ENCODE measurements at places on chromosomes 12 and 14.

- DNase-seq = no peak
Observed at GRCh38 chr12:132026061-132026795, 76.5 kb downstream of the EP400 start.

DNA sequence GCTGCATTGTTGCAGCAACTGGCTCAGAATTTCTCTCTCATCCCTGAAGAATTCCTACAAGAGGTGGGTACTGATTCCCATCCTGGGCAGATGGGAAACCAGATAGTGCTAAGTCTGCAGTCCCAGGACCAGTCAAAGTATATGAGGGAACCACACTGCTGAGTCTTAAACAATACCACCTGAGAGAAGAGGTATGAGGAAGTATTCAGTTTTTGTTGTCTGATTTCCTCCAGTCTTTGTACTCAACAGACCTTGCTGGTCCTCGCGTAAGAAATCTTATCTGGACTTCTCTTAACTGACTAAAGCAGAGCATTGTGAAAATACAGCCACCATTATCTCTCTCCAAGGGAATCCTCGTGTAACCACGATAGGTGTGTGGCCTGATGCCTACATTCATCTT is 3.6 kb upstream of the EDDM3A start:
- DNase-seq = no peak

DNA sequence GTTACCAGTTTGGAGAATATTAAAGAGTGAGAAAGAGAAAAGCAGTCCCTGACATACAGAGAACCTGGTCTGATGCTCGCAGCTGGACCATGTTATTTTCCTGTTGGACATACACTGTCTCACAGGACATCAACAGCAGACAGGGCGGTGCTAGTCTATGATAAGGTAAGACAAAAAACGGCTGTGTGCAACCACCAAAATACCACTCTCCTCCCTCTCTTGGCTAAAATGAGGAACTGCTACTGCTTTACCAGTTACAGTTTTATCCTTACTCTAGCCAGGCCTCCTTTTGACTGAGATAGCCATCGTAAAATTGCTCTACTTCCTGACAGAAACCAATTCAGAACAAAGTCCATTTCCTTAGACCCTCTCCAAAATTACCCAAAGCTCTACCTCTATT is 47.0 kb upstream of the ERGIC2 start:
- no peak for DNase-seq

- DNase-seq = no peak
Observed at GRCh38 chr14:71322655-71323250, 415.5 kb downstream of the PCNX1 start.

DNA sequence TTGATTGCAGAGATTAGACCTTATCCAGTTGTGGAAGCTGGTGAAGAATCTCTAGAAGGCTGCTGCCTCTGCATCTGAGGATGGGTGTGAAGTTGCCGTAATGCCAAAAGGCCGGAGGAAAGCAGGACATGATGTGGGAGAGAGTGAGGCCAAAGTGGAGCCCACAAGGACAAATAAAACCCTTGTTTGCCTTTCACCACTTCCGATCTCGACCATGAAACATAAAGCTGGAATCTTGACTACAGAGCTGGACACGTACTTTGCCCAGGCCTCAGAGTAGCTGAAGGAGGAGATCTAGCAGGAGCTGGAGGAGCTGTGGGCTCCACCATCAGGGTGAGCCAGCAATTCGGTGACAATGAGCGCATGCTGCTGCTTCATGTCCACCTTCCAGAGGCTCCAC is 5.0 kb upstream of the CACNA1C start:
- DNase-seq = no peak

Measured in stimulated activated CD4-positive, alpha-beta T cell treated with anti-CD3 and anti-CD28 coated beads, Interleukin-15, amount 100 ng/mL, for 1 hour (primary cell).